ENCODE measurements at places on chromosomes 11 and 22. TPM values are rescaled to one million over a fixed set of nuclear protein-coding genes. Genes with fewer than 3 reads are reported as not detected.

GRCh38 chr11:12863605-12864121 is 145.5 kb upstream of the RASSF10 start:
- no peaks in the 10 kb centered on the region for H3K36me3 ChIP-seq
- H3K27ac ChIP-seq = peak overlapping the region; percentile 76
- DNase-seq = no peak
- no peak overlapping the region for H3K4me3 ChIP-seq
- H3K4me1 ChIP-seq = peaks cover 44% of the 10 kb centered on the region
- no peaks in the 10 kb centered on the region for H3K27me3 ChIP-seq

DNA sequence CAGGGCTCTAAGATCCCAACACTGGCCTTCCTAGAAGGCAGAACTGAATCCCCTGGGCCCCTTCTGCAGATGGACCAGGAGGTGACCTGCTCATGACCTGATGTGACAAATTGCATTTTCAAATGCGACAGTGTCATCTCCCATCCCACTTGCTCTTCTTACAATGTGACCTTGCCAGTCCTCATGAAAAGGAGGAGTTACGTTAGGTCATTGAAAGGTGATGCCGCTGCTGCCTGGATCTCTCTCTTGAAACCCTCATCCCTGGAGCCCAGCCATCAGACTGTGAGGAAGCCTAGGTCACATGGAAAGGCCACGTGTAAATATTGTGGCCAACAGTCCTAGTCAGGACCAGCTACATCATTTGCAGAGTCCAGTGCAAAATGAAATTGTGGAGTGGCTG is 5.7 kb upstream of the C1QTNF4 start:
- DNase-seq = no peak
- H3K4me1 ChIP-seq = peaks cover 16% of the 10 kb centered on the region
- H3K4me3 ChIP-seq = no peak overlapping the region
- H3K27me3 ChIP-seq = no peaks in the 10 kb centered on the region

DNA sequence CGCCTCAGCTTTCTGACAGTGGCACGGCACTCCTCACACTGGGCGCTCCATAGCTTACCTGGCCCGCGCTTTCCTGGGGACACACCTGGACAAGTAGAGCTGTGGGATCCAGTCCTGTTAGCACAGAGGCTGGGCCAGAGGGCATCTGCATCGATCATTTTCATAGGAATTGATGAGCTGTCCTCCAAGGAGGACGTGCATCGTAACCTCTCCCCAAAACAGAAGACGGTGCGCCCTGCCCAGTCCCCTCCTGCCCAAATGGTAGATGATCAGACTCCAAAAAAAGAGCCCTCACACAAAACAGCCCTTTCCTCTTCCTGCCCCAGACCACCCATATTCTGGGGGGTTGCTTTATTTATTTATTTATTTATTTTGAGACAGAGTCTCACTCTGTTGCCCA is 161.2 kb downstream of the CTTN start:
- H3K4me3 ChIP-seq = no peak overlapping the region
- no peaks in the 10 kb centered on the region for H3K4me1 ChIP-seq
- H3K27ac ChIP-seq = no peak overlapping the region
- H3K27me3 ChIP-seq = no peaks in the 10 kb centered on the region
- no peaks in the 10 kb centered on the region for H3K36me3 ChIP-seq
- DNase-seq = no peak

GRCh38 chr11:24617856-24618255 is 121.0 kb downstream of the LUZP2 start:
- no peak overlapping the region for H3K27ac ChIP-seq
- peak; percentile 4 for DNase-seq
- H3K4me3 ChIP-seq = no peak overlapping the region
- H3K4me1 ChIP-seq = no peaks in the 10 kb centered on the region
- no peaks in the 10 kb centered on the region for H3K27me3 ChIP-seq
- no peaks in the 10 kb centered on the region for H3K36me3 ChIP-seq

DNA sequence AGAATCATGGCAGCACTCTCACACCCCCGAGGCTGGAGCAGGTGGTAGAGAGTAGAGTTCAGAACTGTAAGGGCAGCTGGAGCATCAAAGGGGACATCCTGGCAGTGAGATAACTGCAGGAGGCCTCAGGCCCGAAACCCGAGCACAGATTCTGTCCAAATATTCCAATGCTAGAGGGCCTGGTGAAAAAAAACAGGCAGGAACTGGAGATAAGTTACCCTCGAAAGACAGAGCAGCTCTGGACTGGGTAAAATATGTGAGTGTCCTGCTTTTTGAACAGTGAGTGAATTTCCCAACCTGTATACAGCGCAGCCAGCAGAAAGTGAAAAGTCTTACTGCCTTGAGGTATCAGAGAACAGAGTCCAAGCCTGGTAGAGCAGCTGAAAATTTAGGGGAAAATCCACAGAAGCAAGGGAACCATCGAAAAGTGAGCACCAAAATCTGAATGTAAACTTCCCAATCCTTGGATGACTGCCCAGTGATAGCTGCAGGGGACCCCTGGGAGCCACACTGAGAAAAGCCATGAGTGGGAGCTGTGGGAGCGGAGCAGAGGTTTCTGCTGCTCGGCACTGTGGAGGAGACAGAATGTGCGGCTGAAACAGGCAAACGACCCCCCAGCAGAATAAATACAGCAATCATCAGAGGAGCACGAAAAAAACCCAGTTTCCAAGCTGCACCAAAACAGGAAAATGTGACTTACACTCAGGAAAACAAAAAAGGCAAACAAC is 50.6 kb downstream of the WNT11 start:
- peaks cover 4% of the 10 kb centered on the region for H3K4me1 ChIP-seq
- no peak overlapping the region for H3K27ac ChIP-seq
- H3K4me3 ChIP-seq = no peak overlapping the region
- DNase-seq = no peak

- no peak overlapping the region for H3K27ac ChIP-seq
- H3K4me3 ChIP-seq = no peak overlapping the region
- peak; percentile 25 for DNase-seq
- peaks cover 7% of the 10 kb centered on the region for H3K36me3 ChIP-seq
These were observed 31.6 kb downstream of the SIK2 start for GRCh38 chr11:111633756-111634362.

DNA sequence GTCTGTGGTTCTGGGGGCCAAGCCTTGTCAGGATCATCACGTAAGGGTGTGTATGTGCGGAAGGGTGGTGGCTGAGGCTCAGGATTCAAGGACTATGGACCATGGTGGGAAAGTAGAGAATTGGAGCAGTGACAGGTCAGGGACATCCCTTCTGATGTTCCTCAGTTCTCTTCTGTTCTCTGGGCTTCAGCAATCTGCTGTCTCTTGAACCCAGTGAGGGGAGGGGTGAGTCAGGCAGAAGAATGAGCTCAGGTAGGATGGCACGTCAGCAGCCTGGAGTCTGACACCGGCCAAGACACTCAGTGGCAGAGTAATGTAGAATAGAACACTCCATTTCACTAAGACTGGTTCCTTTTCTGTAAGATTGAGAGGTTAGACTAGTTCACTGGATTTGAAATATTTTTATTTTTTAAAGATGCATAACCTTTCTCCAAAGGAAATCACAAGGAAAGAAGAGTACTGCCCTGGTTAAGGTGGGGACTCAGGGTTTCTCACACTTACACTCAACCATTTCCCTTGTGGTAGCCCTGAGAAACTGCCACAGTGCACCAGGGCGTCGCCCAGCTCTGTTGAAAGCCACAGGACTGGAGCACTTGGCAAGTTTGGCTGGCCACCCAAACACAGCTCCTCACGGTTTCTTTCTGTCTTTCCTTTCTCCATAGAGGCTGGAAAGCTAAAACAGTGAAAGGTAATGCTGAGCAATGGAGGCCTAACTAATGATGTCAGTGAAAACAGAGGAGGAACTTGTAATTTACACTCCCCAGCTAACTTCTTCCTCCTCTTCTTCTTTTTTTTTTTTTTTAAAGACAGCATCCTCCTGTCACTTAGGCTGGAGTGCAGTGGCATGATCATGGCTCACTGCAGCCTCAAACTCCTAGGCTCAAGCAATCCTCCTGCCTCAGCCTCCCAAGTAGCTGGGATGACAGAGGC is 23.1 kb upstream of the MICAL2 start:
- no peak overlapping the region for H3K27ac ChIP-seq
- H3K4me3 ChIP-seq = no peak overlapping the region
- no peak for DNase-seq
- H3K36me3 ChIP-seq = no peaks in the 10 kb centered on the region
- H3K4me1 ChIP-seq = peaks cover 29% of the 10 kb centered on the region

DNA sequence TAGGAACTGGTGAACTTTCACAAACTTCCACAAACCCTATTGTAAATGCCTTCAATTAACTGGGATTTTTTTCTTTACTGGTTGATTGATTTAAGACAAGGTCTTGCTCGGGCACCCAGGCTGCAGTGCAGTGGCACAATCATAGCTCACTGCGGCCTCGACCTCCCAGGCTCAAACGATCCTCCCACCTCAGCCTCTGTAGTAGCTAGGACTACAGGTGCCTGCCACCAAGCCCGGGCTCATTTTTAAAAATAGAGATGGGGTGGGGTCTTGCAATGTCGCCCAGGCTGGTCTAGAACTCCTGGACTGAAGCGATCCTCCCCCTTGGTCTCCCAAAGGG is 35.7 kb upstream of the POLA2 start:
- H3K27me3 ChIP-seq = peaks cover 8% of the 10 kb centered on the region
- H3K36me3 ChIP-seq = no peaks in the 10 kb centered on the region
- no peak for DNase-seq
- H3K27ac ChIP-seq = no peak overlapping the region
- no peaks in the 10 kb centered on the region for H3K4me1 ChIP-seq

DNA sequence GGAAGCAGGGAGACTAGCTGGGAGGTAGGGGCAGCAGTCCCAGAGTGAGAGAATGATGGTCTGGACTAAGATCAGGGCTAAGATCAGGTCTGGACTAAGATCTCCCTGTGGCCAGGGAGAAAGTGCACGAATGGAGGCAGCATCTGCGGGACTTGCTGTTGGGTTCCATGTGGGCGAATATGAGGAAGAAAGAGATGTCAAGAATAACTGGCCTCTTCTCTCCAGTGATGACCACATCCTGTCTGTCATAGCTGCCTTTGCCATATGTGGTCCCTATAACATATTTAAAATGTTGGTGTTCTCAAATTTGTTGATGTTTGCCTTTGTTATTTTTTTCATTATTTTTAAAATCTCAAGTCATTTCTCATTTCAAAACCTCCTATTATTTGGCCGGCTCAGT is 27.4 kb upstream of the CXCR5 start:
- no peak for DNase-seq
- no peaks in the 10 kb centered on the region for H3K27me3 ChIP-seq
- H3K27ac ChIP-seq = no peak overlapping the region
- no peaks in the 10 kb centered on the region for H3K4me1 ChIP-seq
- H3K4me3 ChIP-seq = no peak overlapping the region
- no peaks in the 10 kb centered on the region for H3K36me3 ChIP-seq

DNA sequence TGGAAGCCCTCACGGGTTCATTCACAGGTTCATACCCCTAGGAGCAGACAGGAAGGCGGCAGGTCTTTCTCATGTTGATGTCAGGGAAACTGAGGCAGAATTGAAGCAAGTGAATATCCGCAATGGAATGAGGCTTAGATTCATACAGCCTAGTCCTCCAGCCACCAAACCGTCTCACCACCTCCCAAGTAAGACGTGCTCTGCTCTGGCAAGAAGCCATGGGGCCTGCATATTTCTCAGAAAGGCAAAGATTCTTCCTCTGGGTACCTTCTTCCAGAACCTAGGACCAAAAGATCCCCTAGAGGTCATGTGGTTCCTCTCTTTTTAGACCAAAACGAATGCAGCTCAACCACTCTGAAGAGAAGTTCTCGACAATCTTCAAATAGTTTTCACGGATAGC is 1.7 kb downstream of the AP1B1 start:
- H3K4me3 ChIP-seq = no peak overlapping the region
- no peak for DNase-seq
- no peak overlapping the region for H3K27ac ChIP-seq
- no peaks in the 10 kb centered on the region for H3K36me3 ChIP-seq
- no peaks in the 10 kb centered on the region for H3K27me3 ChIP-seq

- H3K36me3 ChIP-seq = no peaks in the 10 kb centered on the region
- DNase-seq = peak; percentile 82
- no peaks in the 10 kb centered on the region for H3K27me3 ChIP-seq
- no peak overlapping the region for H3K4me3 ChIP-seq
- no peaks in the 10 kb centered on the region for H3K4me1 ChIP-seq
These were observed 39.7 kb downstream of the TPBGL start for GRCh38 chr11:75280227-75280701.

GRCh38 chr11:14499560-14500180 is at the start of gene COPB1:
Gene COPB1 (minus strand): TSS chr11:14499811. CDS start chr11:14498928, 883 bp downstream.
- H3K36me3 ChIP-seq = peaks cover 31% of the 10 kb centered on the region
- no peaks in the 10 kb centered on the region for H3K27me3 ChIP-seq
- peak within 1 kb of the TSS; percentile 93 for H3K27ac ChIP-seq
- DNase-seq = peak; percentile 96

GRCh38 chr11:132992838-132993631 is 539.3 kb downstream of the OPCML start:
- H3K4me3 ChIP-seq = no peak overlapping the region
- no peak overlapping the region for H3K27ac ChIP-seq
- H3K27me3 ChIP-seq = peaks cover 40% of the 10 kb centered on the region
- DNase-seq = no peak

- H3K36me3 ChIP-seq = no peaks in the 10 kb centered on the region
- no peak overlapping the region for H3K4me3 ChIP-seq
- no peaks in the 10 kb centered on the region for H3K27me3 ChIP-seq
- H3K27ac ChIP-seq = no peak overlapping the region
These were observed 52.8 kb downstream of the OSBP2 start for GRCh38 chr22:30747493-30747892.

DNA sequence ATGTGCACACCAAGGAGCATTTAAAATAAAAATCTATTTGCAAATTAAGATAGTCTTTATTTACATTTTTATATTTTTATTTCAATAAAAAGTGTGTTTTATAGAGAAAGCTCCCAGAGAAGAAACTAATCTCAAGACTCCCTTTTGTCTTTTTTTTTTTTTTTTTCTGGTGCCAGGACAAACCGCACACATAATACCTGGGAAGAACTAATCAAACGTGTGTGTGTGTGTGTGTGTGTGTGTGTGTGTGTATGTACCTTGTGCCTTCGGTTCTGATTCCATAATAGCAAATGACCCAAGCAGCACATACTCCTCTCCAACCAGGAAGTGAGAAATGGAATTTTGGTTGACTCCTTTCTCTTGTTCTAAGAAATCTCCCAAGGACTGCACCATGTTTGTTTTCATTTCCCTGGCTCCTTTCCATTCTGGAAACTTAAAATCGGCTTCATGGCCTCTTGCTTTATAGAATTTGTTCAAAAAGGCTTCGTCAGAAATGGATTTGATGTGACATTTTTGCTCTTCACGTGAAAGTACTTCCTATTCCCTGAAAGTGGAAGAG is 65.3 kb downstream of the ST3GAL4 start:
- no peak overlapping the region for H3K4me3 ChIP-seq
- H3K4me1 ChIP-seq = peaks cover 21% of the 10 kb centered on the region
- H3K36me3 ChIP-seq = no peaks in the 10 kb centered on the region
- DNase-seq = peak; percentile 45

Gene MUC2
- 0.03 TPM for total RNA-seq

Gene PRSS23
- 39.6 TPM for total RNA-seq

Gene CASP5
- total RNA-seq = not detected

Gene LINC01488
- 1.6 TPM for total RNA-seq

Gene GLYATL1
- total RNA-seq = 1.3 TPM

Gene ZW10
- total RNA-seq = 10.2 TPM

Gene CBX7
- total RNA-seq = 8.9 TPM

Gene RAG2
- not detected for total RNA-seq

Gene IRAG1
- total RNA-seq = 7.3 TPM

Gene C11orf58
- 183 TPM for total RNA-seq

Gene LUZP2
- total RNA-seq = 0.07 TPM

Gene DCHS1
- total RNA-seq = 45.8 TPM
